ENCODE measurements at places on chromosomes 13 and 19.

DNA sequence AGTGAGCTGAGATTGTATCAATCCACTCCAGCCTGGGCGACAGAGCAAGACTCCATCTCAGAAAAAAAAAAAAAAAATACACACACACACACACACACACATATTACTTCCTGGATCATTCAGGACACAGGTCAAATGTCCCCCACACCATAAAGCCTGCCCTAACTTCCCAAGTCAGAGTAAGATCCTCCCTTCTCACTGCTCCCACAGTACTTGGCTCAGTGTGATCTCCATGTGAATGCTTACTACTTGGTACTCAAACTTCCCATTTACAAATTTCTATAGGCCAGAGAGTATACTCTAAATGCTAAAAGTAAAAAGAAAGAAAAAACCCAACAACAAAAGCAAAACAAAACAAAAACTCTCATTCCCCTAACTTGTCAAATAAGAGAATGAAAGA, 386.8 kb downstream of the SLITRK6 start:
- DNase-seq = no peak

DNA sequence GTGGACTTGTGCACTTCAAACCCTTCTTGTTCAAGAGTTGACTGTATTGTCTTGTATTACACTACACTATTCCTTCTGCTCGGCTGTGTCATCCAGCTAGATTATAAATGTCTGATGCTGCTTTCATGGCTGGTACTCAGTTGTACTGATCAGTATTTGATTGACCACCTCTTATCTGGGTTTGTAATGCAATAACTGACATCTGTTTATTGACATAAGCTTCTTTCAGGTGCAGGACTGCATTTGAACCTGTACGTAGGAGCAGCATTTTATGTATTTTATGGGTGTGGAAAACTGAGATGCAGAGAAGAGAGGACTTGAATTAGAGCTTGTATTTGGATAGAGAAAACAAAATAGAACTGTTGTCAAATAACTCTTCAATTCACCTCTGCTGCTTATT, 309.2 kb downstream of the FGF9 start:
- no peak for DNase-seq

- DNase-seq = no peak
Measured at GRCh38 chr13:24675806-24676570, 4.2 kb upstream of the ATP12A start.

GRCh38 chr19:40413291-40413845, at the start of gene PRX:
PRX (minus strand) TSS chr19:40413378; CDS start chr19:40407932, 5,446 bp downstream.
- DNase-seq = no peak

DNA sequence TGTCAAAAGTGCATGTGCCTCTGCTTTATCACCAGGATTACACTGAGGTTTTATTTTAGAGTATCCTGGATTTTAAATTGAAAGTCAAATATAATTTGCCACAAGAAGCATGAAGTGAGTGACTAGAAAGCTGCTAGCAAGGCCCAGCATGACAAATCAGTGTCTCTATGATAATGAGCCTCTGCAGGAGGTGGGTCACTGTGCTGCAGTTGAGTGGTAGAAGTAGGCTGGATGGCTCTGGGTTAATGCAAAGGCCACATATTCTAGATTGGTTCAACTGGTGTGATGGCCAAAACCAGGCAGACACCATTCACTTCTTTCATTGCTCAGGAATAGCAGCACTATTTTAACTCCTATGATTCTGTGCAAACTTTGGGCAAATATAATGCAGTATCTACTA, 491.5 kb downstream of the OLFM4 start:
- no peak for DNase-seq

DNA sequence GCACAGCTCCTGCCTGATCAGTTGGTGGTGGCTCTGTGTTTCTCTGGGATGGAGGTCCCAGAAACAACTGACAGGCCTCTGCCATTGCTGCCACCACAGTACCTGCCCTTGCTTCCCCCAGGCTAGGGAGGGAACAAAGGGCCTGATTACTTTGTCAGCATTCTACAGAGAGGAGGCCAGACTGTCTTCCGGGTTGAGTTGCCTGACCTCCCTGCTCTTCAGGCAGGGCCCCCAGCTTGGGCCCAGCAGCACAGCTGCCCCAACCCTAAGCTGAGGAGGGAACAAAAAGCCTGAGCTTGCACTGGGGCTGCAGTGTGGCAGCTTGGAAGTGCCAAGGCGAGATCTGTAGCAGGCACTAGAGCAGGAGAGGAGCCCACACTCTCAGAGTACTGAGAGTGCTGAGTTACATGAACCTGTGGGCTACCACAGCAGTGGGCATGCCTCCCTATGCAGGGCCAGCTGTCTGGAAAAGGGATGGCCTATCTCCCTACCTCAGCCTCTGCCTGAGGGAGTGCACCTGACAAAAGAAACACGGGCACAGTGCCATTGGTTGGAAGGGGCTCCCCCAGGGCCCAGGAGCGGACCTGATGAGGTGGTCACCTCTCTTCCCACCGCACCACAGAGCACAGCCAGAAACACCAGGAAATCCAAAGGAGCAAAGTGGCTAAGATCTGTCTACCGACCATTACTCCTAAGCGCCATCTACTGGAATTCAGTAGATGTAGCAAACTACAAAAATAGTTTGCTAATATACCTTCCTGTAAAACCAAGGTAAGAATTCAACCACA, 24.4 kb downstream of the SLC25A15 start:
- no peak for DNase-seq
